ENCODE measurements at places on chromosomes 4 and X.

GRCh38 chrX:103780336-103781061 is 3.9 kb downstream of the PLP1 start:
- DNase-seq = no peak

- no peak for DNase-seq
Observed at GRCh38 chr4:40178672-40179071, 18.2 kb upstream of the RHOH start.

DNA sequence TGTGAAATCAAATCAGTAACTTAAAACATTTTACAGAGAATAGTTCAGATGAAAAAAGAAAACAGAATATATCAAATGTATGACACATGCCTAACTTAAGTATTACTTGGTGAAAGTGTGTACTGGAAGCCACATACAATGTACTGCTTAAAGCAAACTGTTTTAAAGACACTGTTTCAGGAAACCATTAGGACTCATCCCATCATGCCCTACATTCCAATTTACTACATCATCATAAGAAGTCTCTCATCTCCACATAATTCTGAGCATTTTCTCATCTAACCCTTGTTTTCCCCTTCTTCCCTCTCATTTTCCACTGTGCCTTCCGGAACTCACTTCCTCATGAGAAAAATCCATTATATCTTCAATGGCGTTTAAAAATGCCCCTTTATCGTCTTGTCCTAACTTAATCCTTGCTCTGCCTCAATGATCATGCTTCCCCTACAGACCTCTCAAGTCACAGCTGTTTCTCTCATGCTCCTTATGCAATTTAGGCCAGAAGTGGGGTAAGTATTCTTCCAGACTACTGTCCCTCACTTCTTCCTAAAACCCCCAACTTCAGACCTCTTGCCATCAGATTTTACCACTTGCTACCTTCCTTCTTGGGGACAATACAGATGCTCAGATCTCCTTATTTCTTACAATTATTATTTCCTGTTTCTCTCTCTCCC is 26.8 kb upstream of the FGF5 start:
- no peak for DNase-seq

GRCh38 chrX:40663078-40663740 is 15.8 kb upstream of the CXorf38 start:
- no peak for DNase-seq

GRCh38 chr4:77880784-77881183 is 18.2 kb downstream of the MRPL1 start:
- no peak for DNase-seq

DNA sequence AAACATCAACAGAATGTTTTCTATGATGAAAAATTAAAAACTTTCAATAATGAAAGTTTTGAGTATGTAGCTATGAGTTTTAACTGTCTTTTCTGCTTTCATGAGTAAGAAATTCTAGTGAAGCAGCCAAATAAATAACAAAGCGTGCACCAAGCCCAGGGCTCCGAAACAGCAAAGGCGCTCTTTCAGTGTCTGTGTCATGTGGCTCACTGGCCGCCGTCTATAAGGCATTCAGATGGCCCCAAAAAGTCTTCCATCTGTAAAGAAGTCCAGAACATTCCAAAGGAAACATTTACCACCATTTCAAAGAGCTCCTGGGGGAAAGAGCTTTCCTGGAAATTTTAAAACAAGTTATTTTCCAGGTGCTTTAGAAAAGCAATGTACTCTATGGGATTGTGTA is 139.9 kb downstream of the AFAP1 start:
- DNase-seq = no peak

GRCh38 chr4:69787879-69788278 is 27.5 kb upstream of the SULT1B1 start:
- no peak for DNase-seq

DNA sequence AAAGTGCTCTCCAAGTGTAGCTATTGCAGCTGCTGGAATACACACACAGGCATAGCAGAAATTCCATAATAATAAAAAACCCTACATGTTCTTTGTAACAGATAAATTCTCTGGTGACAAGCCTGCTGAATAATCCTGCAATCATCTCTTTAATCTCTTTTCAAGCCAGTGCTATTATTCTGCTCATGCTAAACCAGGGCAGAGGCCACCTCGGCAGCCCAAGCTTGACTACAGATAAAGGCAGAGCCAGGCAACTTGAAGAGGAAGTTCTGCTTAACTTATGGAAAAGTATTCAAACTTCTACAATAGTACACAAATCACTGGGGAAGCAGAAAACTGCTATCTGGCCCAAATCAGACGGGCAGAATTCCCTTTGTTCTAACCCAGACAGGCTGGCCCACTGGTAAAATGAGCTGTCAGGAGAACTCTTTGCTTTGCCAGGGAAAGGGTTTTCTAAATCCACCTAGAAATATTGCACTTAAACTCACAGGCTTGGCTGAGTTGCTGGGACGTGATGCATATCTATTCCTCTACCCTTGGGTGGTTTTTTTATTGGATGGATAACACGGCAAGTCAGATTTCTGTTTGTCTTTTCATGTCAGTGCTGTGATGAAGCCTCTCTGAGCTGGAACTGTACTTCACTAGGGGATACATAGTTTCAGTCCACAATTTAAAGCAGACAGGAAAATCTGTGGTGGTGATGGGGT is 70.5 kb downstream of the GATB start:
- DNase-seq = no peak

DNA sequence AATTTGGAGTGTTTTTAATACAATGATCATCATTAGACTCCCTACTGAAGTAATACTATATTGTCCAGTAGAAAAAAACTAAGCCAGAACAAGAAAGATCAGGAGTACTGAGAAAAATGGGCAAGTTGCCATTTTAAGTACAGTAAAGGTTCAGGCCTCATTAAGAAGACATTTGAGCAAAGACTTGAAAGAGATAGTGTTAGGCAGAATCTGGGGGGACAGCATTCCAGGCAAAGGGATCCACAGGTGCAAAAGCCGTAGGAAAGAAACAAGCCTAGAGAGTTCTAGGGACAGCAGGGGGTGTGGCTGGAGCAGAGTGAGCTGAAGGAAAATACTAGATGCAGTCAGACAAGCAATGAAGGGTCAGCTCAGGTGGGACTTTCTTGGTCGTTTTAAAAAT is 58.1 kb upstream of the INTU start:
- peak; percentile 59 for DNase-seq

DNA sequence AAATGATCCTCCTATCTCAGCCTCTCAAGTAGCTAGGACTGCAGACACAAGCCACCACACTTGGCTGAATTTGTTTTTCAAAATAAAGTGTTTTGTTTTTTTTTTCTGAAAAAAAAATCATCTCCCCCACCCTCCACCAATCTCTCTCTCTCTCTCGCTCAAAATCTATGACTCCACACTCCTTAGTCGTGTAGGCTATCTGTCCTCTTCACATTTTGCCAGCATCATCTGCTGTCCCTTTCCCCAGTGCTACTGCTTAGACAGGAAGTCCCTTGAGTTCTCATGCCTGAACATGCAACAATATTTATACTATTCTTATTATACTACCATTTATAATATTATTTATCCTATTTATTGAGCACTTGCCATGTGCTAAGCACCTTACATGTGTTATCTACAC is 80.7 kb upstream of the TMEM164 start:
- no peak for DNase-seq

- DNase-seq = no peak
Observed at GRCh38 chr4:183431614-183432013, 12.8 kb upstream of the CDKN2AIP start.

- DNase-seq = no peak
Observed at GRCh38 chr4:52948057-52948423, 85.9 kb downstream of the RASL11B start.

DNA sequence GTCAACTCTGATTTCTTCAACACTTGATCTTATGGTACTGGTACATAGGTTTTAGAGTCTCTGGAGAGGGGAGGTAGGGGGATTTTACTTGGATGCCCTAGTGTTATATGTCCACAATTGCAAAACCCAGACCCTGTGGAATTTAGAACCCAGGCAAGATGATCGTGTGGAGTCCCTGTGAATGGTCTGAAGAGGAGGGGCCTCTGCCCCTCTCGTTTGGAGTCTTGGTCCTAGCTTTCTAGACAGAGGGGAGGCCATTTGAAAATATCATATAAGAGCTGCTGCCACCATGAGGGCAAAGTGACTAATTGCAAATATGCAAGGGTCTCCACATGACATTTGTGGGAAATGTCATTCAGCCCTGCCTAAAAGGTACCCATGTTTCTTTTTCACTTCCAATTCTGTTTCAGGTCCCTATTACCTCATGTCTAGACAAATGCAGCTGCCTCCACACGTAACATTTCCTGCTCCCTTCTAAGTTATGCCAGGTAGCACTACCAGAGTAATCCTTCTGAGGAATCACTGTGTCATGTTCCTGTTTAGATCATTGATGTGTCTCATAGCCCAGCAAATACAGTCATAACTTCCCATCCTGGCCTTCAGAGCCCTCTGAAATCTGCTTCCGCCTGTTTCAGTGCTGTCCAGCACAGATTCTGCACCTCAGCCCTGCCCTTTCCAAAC is 126.8 kb downstream of the KLHL8 start:
- no peak for DNase-seq

- DNase-seq = no peak
Observed at GRCh38 chr4:105107095-105107856, 39.4 kb upstream of the TET2 start.

DNA sequence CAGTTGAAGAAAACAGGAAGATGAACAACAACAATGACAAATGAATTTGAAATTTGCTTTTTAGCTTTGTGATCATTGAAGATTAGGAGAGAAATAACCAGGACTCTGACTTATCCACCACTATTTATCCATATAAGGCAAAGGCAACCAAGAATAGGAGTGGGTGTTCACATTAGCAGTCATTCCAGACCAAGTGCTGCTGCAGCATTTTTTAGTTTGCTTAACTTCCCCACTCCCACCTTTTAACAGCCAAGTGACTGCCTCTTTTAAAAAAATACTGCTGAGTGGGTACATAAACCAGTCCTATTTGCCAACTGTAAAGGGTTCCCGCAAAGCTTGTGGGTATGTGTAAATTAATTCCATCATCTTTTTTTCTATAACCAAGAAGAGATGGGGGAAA is 230.9 kb downstream of the IQCM start:
- no peak for DNase-seq

DNA sequence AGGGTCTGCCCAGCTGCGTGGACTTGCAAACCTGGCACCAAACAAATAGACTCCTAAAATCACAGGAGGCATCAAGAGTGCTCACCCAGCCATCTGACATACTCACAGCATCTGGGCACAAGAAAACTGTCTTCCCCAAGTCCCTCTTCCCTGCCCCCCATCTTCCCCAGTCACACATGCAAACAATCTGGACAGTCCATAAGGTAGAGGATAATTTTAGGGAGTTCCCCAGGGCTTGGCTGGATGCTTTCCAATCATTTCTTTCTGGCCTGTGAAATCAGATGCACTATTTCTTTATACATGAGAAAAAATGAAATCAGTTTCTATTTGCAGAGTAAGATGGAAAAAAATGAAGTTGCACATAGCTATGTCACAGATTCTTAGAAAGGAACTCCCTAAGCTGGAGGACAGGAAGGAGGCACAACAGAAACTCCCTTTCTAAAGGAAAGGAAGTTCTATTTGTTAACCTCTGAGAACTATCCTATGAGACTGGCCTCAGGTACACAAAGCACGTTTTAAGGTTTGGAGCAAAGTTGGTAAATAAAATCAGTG is 342.3 kb downstream of the HNRNPD start:
- DNase-seq = no peak

DNA sequence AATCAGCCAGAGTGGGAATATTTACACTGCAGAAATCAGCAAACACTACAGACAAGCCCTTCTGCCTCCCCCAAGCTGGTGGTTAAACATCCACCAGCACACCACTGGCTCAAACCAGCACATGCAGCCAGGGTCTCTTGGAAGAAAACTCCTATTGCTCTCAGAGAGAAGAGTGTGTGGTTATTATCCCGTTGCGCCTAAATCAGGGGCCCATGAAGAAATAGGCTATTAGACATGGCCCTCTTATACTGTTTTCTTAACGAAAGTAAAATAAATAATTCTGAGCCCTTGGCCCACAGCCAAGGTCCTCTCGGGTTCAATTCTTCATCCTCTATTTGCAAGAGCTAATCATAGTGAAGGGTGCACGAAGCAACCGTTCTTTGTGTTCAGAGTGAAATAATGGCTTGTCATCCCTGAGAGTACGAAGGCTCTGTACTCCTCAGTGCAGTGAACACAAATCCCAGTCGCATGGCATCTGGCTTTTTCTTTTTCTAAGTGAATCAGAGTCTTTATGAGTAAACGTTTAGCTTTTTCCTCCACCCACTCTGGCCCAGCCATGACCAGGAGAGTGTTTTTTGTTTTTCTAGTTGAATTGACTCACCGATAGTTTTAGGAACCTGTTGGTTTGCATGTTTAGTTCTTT is 33.4 kb upstream of the RBM47 start:
- DNase-seq = no peak

- DNase-seq = peak; percentile 45
Observed at GRCh38 chrX:69305333-69306062, 140.2 kb upstream of the PJA1 start.

DNA sequence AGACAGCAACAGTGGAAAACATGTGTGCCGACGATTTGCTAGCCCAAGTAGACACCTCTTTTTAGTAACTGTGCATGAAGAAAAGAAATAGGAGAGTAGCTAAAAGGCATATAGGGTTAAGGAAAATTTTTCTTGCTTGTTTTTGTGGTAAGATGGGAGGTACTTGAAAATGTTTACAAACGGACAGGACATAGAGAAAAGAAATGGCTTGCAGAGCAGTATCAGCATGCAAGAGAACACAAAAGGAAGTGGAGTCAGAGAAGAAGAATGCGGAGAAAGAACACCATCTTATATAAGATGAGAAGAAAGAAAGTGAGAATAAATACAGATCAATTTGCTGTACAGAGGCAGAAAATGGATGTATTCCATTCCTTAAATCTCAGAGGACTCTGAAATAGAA is 263.7 kb upstream of the ETNPPL start:
- no peak for DNase-seq

Data from iPS DF 19.7 (cell line).